Activated T-cell treated with anti-CD3 and anti-CD28 coated beads, Interleukin-2, amount 50 U/mL, for 24 hours (primary cell): ENCODE measurements at places on chromosomes 4 and X.
A peak's percentile ranks its signal among the peaks of the same experiment; 100 is the strongest.

- DNase-seq, result no peak
Measured at GRCh38 chr4:185207466-185207865, 1.9 kb upstream of the SNX25 start.

DNA sequence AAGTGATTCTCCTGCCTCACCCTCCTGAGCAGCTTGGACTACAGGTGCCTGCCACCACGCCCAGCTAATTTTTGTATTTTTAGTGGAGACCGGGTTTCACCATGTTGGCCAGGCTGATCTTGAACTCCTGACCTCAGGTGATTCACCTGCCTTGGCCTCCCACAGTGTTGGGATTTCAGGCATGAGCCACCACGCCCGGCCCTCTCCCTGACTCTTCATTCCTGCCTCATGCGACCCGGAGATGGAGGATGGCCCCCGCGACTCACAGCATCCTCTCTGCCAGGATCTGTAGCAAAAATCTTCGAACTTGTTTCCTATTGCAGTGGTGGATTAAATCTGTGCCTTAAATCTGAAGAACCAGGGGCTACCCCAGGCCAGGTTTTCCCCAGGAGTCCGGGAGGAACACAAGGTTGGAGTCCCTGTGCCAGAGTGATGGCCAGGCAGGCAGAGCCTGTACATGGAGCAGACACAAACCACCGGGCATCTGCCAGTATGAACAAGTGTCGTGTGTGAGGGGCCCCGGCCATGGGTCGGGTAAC is 11.5 kb downstream of the CPLX1 start:
- DNase-seq, result no peak

- no peak for DNase-seq
Measured at GRCh38 chrX:17553469-17553868, 178.5 kb downstream of the NHS start.

DNA sequence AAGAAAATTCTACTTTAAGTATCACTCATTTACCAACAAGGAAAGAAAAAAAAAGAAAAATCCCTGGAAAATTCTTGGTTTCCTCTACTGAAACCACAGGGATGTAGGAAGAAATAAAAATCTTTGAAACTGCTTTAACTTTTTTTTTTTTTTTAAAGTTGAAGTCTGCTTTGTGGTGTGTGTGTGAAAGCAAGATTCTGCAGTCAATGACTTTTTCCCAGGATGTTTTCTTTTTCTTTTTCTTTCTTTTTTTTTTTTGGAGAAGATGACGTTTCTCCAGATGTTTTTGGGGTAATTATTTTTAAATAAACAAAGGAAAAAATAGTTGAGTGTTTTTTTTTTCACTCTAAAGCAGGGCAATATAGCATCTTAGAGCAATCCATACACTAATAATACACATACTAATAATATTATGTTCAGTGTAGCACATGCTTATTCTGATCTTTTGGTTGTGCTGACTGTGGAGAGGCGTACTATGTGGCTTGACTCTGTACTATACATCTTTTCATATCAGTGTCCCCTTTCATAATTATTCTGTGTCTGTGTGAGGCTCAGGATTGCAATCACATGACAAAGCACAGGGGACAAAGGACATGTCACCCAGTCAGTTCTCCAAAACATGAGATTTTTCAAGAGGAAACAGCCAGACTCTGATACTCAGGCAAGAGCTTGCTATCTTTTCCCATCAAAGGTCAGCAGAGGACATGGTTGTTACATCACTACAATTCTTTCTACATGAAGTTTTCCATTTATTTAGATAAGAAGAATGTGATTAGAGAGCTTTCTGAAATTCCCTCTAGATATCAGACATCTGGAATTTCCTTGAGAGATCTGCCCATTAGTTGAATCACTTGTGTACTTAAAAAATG is 111.0 kb downstream of the PDE5A start:
- no peak for DNase-seq

DNA sequence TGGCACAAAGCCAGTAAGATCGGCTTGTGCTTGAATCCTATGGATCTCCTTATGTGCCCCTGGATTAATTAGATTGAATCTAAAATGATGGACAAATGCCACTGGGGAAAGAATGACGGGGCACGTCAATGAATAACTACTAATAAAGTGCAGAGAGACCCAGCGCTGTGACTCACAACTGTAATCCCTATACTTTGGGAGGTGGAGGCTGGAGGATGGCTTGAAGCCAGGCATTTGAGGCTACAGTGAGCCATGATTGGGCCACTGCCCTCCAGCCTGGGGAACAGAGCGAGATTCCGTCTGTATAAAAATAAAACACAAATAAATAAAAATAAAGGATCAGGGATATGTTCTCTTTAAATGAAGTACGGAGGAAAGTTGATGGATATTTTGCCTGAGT is 179.4 kb downstream of the DCHS2 start:
- no peak for DNase-seq

- no peak for DNase-seq
Measured at GRCh38 chr4:138329506-138330070, 87.4 kb upstream of the SLC7A11 start.

DNA sequence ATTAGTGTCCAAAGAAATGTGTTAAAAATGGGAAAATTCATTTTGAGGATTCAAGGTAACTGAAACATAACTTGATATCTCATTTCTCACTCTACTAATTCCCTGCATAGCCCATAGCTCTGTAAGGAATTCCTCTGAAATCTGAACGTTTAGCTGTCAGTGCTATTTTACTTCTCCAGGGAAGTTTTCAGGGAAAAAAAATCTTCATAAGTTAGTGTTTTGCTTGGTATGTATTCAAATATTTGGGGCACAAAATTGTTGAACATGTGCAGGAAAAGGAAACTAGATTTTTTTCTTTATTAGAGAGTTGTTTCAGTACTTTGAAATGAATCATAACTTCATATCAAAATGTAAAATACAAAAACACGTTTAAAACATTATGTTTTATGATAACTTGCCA is 891.4 kb downstream of the CENPC start:
- DNase-seq, result no peak

DNA sequence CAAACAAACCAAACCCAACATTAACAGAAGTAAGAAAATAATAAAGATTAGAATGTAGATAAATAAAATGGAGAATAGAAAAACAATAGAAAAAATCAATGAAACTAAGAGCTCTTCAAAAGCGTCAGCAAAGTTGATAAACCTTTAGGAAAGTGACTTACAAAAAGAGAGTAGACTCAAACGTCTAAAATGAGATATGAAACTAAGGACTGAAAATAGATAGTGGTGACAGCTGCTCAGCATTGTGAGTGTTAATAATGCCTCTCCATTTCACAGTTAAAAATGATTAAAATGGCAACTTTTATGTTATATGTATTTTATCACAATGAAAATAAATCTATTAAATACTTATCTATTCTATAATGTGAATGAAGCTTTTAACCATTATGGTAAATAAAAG is 125.7 kb upstream of the CPXCR1 start:
- no peak for DNase-seq

- DNase-seq, result no peak
Measured at GRCh38 chrX:107700317-107700774, 72.0 kb downstream of the PRPS1 start.

DNA sequence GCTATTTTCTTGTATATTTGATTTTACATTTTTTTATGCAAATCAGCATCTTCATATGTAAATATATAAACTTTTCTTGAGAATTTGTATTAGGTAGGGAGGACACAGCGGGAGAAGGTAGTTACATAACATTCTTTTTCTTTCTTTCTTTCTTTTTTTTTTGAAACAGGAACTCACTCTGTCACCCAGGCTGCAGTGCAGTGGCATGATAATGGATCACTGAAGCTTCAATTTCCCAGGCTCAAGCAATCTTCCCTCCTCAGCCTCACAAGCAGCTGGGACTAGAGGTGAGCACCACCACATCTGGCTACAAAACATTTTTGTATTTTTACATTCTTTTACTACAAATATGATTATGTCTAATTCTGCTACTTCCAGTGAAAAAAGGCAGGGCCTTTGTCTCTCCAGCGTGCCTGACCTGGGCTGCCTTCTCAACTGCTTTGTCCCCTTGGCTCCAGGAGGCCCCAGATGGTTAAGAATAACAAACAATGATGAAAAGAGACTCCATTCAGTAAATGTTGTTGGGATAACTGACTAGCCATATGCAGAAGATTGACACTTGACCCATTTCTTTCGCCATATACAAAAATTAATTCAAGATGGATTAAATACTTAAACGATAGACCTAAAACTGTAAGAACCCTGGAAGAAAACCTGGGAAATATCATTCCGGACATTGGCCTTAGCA is 46.5 kb upstream of the FAT4 start:
- no peak for DNase-seq

- DNase-seq, result peak; percentile 61
Measured at GRCh38 chr4:173288296-173288695, 45.9 kb downstream of the HMGB2 start.

GRCh38 chrX:100830547-100830946 is 10.4 kb downstream of the CSTF2 start:
- DNase-seq, result no peak

GRCh38 chr4:87971866-87972265 is 3.6 kb upstream of the SPP1 start:
- DNase-seq, result no peak

GRCh38 chr4:109075621-109076020 is 226.8 kb downstream of the COL25A1 start:
- DNase-seq, result no peak

DNA sequence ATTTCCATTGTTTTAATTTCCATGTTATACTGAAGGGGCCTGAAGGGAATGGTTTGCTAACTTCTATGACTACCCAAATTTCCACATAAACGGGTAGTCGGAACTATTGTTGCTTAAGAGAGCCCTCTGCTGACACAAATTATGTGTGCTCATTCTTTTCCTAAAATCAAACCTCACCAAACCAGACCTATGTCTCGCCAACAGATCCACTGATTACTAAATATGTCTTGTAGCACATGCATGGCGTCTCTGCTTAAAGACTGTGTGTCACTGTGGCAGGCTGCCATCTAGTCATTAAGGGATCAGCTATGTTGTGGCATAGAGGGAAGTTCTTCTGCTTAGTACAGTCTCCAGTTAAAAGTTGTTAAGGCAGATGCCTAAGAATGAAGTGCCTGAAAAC is 25.1 kb downstream of the PIR start:
- DNase-seq, result no peak

GRCh38 chr4:152417673-152418072 is 118.2 kb downstream of the FBXW7 start:
- DNase-seq, result no peak

- no peak for DNase-seq
Measured at GRCh38 chr4:1226144-1226481, 22.8 kb downstream of the CTBP1 start.

GRCh38 chr4:61431131-61431530 is 231.0 kb downstream of the ADGRL3 start:
- no peak for DNase-seq

GRCh38 chr4:10635091-10635490 is 49.5 kb downstream of the CLNK start:
- no peak for DNase-seq

DNA sequence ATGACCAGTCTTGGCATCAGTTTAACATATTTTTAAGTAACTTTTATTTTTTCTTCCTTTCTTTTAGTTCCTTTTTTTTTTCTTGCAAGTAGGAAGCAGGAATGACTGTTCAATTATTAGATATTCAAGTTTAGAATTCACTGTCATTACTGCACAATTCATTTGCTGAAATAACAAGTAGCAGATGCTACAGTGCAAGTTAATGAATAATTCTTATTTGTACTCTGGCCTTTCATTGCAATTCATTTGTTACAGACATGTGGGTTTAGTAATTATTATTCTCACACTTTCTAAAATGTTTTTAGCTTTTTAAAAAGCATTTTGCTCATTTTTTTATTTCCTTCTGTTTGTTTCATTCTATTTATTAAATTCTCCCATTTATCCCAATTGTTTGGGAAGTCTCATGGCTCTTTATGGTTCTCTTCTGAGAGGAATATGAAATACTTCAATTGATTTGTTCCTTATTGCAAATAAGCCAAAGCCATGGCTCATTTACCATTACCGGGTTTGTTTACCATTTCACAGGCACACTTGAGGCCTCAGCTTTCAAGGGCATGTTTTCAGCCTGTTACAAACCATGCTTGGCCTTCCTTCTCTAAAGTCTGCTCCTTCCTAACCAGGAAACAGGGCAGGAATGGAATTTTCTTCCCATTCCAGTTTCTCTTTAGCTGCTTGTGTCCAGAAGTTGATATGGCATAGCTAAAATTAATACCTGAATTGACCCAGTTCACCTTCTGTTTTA is 4.6 kb upstream of the DCAF4L1 start:
- no peak for DNase-seq

GRCh38 chr4:83731609-83732008 is 195.7 kb downstream of the GPAT3 start:
- DNase-seq, result no peak

- DNase-seq, result no peak
Measured at GRCh38 chr4:70877556-70877955, 24.6 kb upstream of the MOB1B start.

- DNase-seq, result no peak
Measured at GRCh38 chrX:129663171-129663570, 8.4 kb upstream of the APLN start.

DNA sequence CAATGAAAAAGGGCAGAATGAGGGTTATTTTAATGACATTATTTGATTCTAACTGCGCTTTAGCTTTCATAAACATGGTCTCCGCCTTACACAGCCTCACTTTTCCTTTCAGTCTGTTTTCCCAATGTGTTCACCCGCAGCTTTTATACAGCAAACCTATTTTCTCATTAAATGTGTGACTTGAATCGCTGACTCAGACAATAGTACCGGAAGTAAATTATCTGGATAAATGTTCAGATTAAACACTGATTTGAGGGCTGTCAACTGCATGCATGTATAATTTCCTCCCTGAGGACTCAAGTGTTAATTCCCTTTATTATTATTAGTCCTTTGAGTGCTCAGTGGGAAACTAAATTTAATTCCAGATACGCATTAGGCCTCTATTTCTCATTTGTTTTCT is 117.3 kb downstream of the FAM133A start:
- DNase-seq, result no peak

DNA sequence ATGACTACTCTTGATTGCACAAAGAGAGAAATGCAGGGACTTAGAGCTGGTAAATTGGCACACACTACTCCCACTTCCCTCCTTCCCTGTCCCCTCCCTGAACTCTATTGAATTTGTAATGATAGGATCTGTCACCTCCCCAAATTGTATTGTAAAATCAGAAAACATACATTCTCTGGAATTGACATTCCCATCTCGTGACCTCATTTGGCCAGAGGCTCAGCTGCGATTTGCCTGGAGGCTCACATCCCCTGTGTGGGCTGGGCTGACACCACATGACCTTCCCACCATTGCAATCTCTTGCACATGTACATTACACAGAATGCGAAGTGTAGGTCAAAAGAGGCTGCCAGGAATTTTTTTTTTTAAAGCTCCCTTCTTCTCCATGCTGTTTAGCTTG is 172.1 kb downstream of the MID1IP1 start:
- no peak for DNase-seq

- DNase-seq, result no peak
Measured at GRCh38 chr4:151922306-151922705, 161.5 kb upstream of the GATB start.

DNA sequence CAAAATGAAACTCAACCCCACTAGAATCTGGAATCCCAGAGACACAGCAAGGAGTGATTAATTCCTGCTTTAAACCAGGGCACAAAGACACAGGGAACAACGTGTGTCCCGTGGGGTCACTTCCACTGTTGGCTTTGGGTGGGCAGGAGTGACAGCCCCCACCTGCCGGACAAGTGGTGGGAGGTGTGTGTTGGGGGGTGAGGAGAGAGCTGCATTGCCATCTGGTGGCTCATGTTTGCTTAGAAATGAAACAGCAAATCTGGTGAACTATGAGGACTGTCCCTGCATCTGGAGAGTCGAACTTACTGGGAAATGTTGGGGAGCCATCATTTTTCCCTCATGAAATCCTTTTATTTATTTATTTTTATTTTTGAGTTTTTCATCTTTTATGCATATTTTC is 75.9 kb upstream of the AFAP1 start:
- no peak for DNase-seq
